ENCODE measurements at places on chromosomes 1 and 21.

- DNase-seq = no peak
Measured at GRCh38 chr21:45151445-45152160, 77.2 kb downstream of the ADARB1 start.

DNA sequence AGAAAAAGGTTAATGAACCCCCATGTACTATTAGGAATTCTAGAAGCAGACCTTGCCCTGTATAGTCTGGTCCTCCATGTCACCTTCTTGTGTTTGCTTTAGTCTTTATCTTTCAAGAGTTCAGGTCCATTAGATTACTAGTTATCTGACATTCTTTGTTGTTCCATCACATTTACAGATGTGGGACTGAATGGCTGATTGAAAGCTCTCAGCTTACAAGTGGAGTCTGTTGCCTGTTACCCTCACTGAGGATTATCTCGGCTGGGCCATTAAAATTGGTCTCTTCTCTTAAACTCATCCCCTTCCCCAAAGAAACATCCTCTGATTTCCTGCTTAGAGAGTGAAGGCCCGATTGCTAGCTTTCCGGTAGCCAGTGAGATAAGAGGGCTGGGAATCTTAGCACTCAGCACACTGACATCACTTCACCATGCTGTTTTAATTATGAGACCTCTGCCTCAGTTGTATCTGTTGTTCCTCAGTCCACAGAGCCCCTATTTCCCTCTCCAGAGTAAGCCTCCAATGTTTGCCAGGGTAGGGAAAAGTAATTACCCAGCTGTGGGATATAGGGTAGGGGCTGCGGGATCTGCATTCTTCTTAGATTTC is 76.8 kb downstream of the LPGAT1 start:
- no peak for DNase-seq

- DNase-seq = no peak
Measured at GRCh38 chr1:95582191-95582590, 348.2 kb downstream of the RWDD3 start.

GRCh38 chr1:2376261-2376741 is 15.1 kb downstream of the MORN1 start:
- DNase-seq = no peak

GRCh38 chr1:69752831-69753230 is 185.1 kb downstream of the LRRC7 start:
- DNase-seq = no peak

GRCh38 chr1:22031214-22031962 is 21.1 kb upstream of the CDC42 start:
- DNase-seq = no peak

GRCh38 chr1:113765306-113766230 is 6.3 kb upstream of the PHTF1 start:
- peak; percentile 79 for DNase-seq

DNA sequence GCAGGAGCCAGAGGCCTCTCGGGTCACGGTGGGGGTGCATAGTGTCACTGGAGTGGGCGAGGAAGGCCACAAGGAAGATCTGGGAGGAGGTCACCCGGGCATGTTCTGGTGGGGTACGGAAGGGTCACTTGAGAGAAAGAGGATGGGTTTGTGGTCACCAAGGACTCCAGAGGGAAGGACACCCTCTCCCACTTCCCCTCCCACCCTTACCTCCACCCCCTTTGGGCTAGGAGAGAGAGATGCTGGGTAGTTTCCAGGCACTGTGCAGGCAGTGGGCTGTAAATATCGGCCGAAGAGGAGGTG is 703 bp downstream of the AMIGO1 start:
- no peak for DNase-seq

- DNase-seq = peak; percentile 83
Measured at GRCh38 chr1:22503721-22504410, 52.2 kb downstream of the ZBTB40 start.

DNA sequence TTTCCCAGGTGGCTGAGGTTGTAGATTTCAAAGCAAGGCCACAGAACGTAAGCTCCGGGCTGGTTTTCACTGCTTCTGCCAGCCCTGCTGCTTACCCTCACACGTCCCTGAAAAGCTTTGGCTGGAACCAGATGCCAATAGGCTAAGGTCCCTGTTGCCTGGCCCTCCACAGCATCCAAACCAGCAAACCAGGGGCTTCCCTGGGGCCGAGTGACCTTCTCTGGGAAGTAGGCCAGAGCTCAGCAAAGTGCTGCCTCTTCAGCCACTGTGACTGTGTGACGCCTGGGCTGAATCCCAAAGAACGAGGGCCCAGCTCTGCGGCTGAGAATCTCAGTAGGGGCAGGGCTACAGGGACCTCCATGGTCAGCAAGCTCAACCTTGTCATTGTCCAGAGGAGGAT is 28.9 kb upstream of the RBM15 start:
- DNase-seq = no peak

- no peak for DNase-seq
Measured at GRCh38 chr1:50422946-50423669, at the start of gene DMRTA2. DMRTA2 (minus strand) TSS chr1:50423443; CDS start chr1:50421536, 1,907 bp downstream.
